Activated CD4-positive, CD25-positive, alpha-beta regulatory T cell (primary cell): ENCODE measurements at places on chromosomes 7 and 10.
A peak's percentile ranks its signal among the peaks of the same experiment; 100 is the strongest.

- no peak for DNase-seq
Observed at GRCh38 chr10:33091201-33091600, 133.2 kb upstream of the ITGB1 start.

- DNase-seq: no peak
Observed at GRCh38 chr7:96241855-96242254, 80.0 kb downstream of the SLC25A13 start.

GRCh38 chr7:159211540-159212182, 67.0 kb upstream of the VIPR2 start:
- DNase-seq: no peak

DNA sequence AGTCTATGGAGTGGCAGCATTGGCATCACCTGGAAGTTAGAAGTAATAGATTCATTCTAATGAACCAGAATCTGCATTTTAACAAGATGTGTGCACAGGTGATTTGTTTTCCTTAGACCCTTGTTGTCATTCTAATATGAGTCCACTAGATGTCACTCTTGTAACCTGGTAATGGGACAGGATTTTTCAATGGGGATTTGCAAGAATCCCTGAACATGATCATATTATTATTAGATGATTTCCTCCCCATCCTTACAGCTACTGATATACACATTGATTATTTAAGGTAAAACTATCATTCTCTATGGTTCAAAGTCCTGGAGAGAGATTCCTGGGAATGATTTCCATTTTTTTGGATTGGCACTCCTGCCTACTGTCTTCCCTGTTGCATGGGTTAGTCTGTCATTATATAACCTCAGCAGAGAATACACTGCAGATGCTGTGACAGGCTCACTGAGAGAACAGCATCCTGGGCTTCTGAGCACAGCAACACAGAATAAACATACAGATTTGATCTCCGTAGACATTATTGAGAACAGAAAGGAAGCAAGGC, 194.9 kb downstream of the SUGCT start:
- no peak for DNase-seq

DNA sequence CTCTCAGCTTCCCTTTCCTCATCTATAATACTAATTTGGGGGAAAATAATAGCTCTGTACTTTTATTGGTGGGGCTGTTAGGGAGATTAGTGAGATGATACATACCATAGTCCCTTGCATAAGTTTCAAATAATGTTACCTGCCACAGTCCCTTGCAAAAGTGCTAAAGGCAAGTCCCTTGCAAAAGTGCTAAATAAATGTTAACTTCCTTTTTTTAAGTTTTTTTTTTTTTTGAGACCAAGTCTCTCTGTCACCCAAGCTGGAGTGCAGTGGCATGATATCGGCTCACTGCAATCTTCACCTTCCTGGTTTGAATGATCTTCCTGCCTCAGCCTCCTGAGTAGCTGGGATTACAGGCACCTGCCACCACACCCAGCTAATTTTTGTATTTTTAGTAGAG, 43.4 kb upstream of the SRGN start:
- DNase-seq: no peak

DNA sequence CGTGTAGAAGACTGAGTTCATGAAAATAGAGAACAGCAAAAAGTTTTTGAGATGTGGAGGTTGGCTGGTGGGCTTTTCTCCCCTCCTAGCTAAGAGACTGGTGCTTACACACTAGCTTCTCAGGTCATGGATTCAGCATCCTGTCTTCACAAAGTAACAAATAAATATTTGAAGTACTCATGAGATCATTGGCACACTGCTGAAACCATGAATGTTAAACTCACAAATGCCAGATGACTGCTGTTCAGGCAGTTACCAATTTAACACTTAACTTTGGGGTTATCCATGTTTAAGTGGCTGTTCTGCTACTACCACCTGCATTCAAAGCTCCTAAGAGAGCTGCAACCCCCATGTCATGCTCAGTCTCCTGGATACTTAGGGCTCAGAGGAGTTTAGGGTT, 119.0 kb upstream of the BET1 start:
- DNase-seq: no peak

GRCh38 chr10:17504547-17505245, 50.3 kb upstream of the ST8SIA6 start:
- no peak for DNase-seq

- DNase-seq: no peak
Observed at GRCh38 chr7:29613100-29613499, 49.5 kb downstream of the PRR15 start.

GRCh38 chr7:158724658-158725505, 20.3 kb upstream of the NCAPG2 start:
- DNase-seq: no peak

GRCh38 chr10:110008518-110009339, 945 bp downstream of the ADD3 start:
- peak; percentile 18 for DNase-seq

DNA sequence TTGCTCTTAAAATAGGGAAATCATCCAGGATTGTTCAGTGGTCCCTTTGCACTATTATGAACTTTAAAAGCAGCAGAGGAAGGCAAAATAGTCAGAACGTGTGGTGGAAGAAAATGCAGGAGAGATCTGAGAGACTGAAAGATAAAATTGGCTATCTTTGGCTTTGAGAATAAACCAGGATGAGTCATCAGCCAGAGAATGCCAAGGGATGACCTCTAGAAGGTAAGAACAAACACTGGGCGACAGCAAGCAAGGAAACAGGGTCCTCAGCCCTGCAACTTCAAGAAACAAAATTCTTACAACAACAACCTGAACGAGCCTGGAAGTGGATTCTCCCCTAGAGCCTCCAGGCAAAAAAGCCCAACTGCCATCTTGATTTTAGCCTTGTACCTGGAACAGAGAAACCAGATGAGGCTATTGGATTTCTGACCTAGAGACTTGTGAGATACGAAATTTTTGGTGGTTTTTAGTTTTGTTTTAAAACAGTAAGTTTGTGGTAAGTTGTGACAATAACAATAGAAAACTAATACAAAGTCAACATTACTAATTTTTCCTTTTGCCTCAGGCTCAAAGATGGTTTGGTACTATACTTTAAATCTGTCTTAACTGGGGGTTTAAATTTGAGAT, 130.2 kb upstream of the CNTNAP2 start:
- no peak for DNase-seq

DNA sequence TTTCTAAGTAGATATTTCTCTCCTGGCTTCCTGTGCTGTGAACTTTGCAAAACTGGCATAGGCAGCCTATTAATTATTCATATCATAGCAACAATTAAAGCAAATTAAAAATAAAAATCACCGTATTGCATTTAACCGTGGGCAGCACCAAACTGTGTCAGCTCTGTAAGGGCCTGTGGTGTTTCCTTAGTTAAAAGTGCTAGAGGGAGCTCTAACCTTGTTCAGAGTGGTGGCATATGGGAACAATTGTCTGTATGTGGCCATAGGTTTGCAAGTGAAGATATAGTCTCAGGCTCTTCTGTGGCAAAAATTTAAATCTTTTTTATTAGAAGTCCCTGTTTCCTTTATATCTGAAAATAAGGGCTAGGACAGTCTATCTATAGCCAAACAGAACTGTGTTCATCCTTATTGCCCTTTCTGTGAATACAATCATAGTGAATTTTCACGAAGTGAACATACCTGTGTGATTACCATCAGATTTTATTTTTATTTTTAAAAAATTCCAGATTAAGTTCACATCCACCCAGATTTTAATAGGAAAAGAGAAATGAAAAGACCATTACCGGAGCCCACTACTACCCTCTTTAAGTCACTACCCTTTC, 92.6 kb downstream of the POLL start:
- no peak for DNase-seq

- DNase-seq: no peak
Observed at GRCh38 chr10:90218846-90219245, 517.5 kb downstream of the KIF20B start.

DNA sequence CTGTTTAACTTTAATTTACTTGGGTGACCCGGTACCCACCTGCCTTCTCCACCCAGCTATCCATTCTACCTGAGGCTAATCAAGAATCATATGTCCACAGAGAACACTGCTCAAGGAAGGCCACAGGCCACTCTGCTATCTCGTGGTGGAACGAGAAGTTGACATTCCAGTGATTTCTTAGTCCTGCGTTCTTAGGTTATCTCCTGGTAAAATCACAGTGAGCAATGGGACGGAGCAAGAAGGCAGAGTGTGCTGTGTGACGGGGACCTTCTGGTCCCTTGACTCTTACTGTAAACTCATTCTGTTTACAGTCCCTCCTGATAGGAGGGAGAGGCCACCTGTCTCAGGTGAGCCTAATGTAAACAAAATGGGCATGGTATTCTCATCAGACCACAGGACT, 256.6 kb downstream of the TNS3 start:
- no peak for DNase-seq

DNA sequence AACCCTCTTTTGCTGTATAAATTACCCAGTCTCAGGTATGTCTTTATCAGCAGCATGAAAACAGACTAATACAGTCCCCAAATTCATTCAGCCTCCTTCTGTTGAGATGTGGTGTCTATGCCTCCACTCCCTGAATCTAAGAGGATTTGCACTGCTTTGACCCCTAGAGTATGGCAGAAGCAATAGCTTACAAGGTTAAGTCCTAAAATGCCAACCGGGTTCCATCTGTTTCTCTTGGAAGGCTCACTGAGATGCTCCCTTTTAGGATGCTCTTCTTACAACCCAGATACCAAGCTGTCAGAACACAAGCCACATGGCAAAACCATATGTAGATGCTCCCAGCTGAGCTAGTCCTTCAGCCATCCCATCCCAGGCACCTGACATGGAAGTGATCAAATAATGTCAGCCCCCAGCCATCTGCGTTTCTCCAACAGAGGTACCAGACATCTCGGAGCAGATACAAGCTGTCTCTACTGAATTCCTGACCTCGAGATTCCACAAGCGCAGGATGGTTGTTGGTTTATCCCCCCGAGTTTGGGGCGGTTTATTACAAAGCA, 20.2 kb downstream of the CALN1 start:
- no peak for DNase-seq

GRCh38 chr10:12050528-12050927, 7.9 kb upstream of the UPF2 start:
- DNase-seq: no peak

DNA sequence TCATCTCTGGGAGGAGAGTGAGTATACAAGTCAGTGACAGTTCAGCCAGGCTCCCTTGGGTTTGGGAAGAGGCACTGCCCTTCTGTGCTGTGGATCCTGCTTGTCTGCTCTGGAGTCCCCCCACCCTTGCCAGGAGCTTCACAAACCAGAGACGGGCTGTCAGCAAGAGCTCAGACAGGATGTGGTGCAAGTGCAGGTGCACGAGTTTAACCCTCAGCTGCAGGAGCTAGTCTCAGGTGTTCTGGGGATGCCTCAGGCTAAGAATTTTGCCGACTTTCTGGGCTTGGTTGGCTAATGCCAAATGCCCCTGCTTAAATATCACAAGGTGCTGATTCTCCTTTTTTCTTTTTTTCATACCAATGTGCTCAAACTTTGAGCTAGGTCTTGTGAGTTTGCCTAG, 22.3 kb downstream of the ZNF783 start:
- peak; percentile 10 for DNase-seq

- no peak for DNase-seq
Observed at GRCh38 chr10:71368176-71368575, 28.5 kb upstream of the CDH23 start.

DNA sequence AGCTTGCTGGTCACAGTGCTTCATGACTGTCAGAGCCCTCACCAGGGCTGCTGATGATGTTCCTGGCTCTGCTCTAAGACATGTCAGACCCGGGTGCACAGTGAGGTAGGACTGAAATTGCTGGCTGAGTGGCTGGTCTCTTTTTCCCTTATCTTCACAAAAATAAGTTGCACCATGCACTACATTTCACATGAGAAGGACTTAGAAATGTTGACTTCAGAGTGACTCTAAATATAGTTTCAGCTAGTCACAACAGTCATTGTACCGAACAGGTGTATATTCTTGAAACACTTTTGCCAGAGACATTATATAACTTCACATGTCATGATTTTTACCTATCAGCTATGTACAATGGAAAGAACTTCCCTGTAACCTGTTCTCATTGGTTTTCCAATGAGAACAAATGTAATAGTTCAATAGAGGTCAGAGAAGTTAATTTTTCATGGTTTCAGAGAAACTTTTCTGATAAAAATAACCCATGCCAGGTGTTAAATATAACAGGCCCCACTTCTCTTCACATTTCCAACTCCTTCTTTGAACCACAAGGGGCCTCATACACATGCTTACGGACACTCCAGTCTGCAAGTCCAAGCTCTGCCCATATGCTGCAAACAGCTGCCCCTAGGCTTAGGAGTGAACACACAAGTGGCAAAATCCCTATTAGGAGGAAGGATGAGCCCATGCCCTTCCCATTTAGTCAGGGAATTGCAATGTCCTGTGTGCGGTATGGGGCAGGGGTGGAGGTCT, 115.6 kb downstream of the CDK6 start:
- DNase-seq: no peak

GRCh38 chr10:43794181-43794815, 145.6 kb upstream of the ZNF32 start:
- DNase-seq: no peak

GRCh38 chr7:49773218-49773935, at the start of gene VWC2:
Gene VWC2 (plus strand): TSS chr7:49773638. CDS start chr7:49775436, 1,798 bp downstream.
- no peak for DNase-seq

GRCh38 chr10:22570733-22571430, 143.5 kb downstream of the PIP4K2A start:
- no peak for DNase-seq

- DNase-seq: no peak
Observed at GRCh38 chr7:55093674-55094073, 74.9 kb downstream of the EGFR start.

GRCh38 chr7:40808378-40808942, 673.7 kb downstream of the SUGCT start:
- DNase-seq: no peak

DNA sequence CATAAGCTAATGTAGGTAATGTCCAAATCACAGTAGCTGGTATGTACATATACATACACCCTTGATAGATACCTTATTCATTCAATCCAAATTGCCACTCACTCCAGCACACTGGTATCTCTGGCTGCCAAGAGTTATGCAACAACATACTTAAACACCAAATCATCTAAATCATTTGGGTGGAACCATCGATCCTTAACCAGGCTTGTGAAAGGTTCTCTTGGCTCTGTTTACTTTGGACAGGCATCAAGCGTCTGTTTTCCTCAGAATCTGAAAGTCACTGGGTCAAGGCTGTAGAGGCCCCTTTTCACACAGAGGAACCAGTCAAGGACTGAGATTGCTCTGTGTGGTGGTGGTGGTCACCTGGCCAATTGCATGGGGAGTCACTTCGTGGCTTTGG, 24.6 kb downstream of the JAZF1 start:
- no peak for DNase-seq

DNA sequence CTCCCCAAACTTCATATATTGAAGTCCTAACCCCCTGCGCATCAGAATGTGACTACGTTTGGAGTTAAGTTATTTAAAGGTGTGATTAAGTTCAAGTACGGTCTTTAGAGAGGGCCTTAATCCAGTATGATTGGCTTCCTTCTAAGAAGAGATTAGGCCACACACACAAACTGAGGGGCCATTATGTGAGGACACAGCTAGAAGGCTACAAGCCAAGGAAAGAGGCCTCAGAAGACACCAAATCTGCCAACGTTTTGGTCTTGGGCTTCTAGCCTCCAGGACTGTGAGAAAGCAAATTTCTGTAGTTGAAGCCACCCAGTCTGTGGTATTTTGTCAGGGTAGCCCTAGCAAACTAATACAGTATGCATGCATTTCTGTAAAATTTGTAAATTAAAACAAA, 41.7 kb downstream of the REEP3 start:
- no peak for DNase-seq

- DNase-seq: no peak
Observed at GRCh38 chr7:94243066-94243711, 151.5 kb upstream of the COL1A2 start.
